Colonic mucosa (tissue), 4 donors: ENCODE measurements at places on chromosomes 13 and 19. TPM values are rescaled to one million over a fixed set of nuclear protein-coding genes. Genes with fewer than 3 reads are reported as not detected.
A peak's percentile ranks its signal among the peaks of the same experiment; 100 is the strongest.

DNA sequence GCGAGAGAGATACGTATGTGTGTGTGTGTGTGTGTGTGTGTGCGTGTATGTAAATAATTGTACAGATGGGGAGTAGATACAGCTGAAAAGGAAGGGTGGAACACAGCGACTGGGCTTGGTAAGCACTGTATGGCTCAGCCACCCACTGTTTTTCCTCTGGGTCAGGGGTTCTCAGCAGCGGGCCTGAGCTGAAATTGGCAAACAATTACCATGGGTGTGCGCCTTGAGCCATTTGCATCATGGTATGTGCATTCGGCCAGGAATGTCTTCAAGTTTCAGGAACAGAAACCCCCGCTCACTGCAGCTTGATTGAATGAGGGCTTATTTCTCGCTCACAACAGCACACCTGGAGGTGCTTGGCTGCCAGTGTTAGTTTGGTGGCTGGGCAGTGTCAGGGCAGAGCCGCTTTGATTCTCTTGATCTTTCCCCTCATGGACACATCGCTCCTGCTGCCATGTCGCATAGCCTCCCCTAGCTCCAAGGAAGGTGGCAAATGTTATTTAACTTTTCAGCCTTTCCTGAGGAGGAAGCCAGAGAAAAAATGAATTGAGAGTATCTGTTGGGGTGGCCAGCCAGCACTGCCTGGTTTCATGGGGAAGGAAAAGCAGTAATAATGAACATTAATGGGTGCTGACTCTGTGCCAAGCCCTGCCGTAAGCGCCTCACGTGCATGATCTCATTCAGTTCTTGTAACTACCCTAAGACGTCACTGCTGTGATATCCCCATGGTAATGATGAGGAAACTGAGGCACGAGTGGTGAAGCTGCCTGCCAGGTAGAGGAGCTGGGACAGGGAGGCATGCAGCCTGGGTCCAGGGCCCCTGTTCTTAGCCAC, 126.9 kb downstream of the SIPA1L3 start:
- no peak for DNase-seq
- H3K4me3 ChIP-seq = no peak overlapping the region
- H3K27me3 ChIP-seq = no peaks in the 10 kb centered on the region

DNA sequence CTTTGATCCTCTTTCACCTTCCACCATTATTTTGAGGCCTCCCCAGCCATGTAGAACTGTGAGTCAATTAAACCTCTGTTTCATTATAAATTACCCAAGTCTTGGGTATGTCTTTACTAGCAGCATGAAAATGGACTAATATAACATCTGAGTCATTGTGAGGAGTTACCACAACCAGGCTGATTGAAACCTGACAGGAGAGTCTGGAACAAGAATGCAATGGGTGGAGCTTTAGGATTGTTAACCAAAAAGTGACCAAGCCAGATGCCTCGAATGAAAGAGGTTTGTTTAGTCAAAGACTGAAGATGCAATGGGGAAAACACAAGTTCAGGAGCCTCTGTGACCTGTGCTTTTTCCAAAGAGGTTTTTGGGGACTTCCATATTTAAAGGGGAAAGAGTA, 659.0 kb downstream of the SLITRK6 start:
- no peak overlapping the region for H3K27ac ChIP-seq
- H3K36me3 ChIP-seq = no peaks in the 10 kb centered on the region
- H3K27me3 ChIP-seq = no peaks in the 10 kb centered on the region
- no peaks in the 10 kb centered on the region for H3K4me1 ChIP-seq
- H3K4me3 ChIP-seq = no peak overlapping the region

DNA sequence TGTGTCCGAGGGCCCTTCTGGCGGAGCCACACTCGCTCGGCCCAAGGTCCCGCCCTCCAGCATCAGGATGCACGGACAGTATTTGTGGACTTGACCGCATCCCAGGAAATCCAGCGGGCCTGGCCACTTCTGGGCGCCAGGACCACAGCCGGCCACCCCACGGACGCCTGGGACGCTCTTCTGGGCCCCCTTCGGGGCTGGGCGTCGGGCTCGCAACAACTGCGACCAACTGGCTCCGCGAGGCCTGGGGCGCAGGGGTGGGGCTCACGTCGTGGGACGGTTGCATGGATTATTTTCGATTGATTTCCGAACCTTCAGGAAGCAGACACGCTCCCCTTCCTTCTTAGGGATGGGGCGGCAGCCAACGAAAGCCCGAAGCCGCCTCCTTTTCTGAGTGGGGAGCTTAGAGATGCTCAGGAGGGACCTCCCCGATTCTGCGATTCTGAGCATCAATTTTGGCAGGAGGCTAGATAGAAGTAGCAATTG, 521 bp upstream of the NUP58 start:
- H3K36me3 ChIP-seq = no peaks in the 10 kb centered on the region
- DNase-seq = peak; percentile 31
- no peaks in the 10 kb centered on the region for H3K4me1 ChIP-seq

DNA sequence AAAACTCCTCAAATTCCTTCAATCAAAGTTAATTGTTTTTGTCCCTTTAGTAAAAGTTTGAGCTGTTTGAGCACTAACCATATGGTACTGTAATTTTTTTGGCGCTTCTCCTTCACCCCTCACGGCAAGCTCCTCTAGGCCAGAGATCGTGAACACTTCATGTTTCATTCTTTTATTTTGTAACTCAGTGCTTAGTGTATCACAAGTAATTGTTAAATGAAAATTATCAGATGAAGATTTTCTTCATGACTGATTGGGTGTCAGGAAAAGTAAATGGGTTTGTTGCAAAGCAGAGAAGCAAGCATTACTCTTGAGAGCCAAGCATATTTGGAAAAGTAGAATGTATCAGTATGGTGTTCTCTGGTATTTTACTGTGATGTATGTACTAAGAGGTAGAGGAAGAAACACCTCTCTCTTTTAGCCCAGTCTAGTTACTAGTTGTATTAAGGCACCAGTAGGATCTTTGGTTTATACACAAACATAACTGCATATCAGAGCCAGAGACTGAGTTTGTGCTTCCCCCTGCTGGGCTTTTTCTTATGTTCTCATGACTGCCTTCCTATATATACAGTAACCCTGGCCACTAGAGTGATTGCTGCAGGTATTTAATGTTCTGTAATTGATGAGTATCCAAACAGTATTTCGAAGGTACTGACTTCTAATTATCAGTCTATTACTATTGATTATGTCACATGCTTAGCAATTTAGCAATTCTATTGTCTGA, 202.3 kb upstream of the KLHL1 start:
- no peaks in the 10 kb centered on the region for H3K36me3 ChIP-seq
- no peak overlapping the region for H3K4me3 ChIP-seq
- no peaks in the 10 kb centered on the region for H3K4me1 ChIP-seq

- H3K27ac ChIP-seq = peak overlapping the region; percentile 9
- no peak for DNase-seq
- H3K4me3 ChIP-seq = no peak overlapping the region
- H3K4me1 ChIP-seq = peaks cover 10% of the 10 kb centered on the region
Observed at GRCh38 chr19:55488986-55489710, 912 bp downstream of the SSC5D start.

- H3K4me3 ChIP-seq = no peak overlapping the region
- H3K27me3 ChIP-seq = no peaks in the 10 kb centered on the region
- no peaks in the 10 kb centered on the region for H3K36me3 ChIP-seq
- no peak for DNase-seq
Observed at GRCh38 chr13:25463496-25463895, 91.7 kb downstream of the ATP8A2 start.

The PODNL1 gene
- 4.1 TPM for total RNA-seq

The CDC42EP5 gene
- 444 TPM for total RNA-seq

The WBP4 gene
- total RNA-seq = 5.8 TPM

The CLEC17A gene
- total RNA-seq = 0.32 TPM
